ENCODE measurements at places on chromosomes 2 and 18.

DNA sequence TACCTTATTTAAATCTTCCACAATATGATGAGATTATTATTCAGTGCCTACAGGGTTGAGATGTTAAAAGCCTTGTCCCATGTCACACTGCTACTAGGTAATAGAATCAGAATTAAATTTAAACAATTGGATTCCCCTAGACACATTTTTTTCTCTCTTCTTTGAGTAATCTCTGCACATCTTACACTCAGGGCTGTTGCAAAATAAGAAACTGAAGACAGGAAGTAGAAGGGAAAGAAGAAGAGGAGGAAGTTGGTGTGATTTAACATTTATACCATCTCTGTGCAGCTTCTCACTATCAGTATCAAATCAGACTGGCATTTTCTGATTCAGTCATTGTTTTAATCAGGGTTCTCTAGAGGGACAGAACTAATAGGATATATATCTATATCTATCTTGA lies 677.6 kb downstream of the IRS1 start:
- no peak for DNase-seq

GRCh38 chr2:33782395-33783230 lies 183.5 kb upstream of the FAM98A start:
- DNase-seq, result no peak

- DNase-seq, result no peak
These were observed 23.2 kb downstream of the CTIF start for GRCh38 chr18:48562075-48562474.

DNA sequence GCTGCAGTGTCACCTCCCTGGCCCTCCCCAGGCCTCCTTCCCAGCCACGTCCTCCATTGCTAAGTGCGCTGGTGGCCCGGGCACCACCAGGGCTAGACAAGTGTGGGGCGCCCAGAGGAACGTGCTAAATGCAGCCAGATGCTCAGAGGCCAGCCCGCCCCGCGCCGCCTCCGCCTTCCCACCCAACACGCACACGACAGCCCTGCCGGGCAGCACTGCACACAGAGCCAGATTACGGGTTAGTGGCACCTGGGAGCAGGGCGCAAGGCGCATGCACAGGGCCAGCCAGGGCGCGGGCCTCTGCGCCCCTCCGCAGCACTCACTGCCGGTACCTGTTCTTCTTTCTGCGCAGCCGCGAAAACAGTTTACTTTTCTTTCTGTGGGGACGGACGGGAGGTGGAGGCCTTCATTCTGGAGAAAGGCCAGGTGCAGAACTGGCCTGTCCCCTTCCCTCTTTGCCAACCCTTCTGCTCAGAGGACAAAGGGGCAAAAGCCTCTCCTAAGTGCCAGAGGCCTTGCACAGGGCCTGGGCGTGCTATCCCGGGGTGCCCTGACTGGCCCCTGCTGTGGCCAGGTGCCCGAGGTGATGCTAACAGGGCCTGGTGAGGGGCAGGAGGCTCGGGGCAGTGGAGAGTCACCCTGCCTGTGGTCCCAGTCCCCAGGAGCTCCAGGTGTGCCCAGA lies 46.5 kb downstream of the BIN1 start:
- no peak for DNase-seq

GRCh38 chr2:65992198-65992554 lies 442.7 kb upstream of the MEIS1 start:
- no peak for DNase-seq

DNA sequence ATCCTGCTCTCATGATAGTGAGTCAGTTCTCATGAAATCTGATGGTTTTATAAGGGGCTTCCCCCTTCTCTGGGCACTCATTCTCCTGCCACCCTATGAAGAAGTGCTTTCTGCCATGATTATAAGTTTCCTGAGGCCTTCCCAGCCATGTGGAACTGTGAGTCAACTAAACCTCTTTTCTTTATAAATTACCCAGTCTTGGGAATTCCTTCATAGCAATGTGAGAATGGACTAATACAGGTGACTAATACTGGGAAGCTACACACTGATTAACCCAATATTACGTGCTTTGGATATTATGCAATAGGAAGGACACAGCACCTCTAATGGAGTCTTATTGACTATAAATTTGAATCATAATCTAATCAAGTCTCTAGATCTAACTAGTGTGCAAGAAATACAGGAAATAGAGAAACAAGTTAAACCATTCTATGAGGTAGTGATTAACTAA lies 107.2 kb upstream of the ETAA1 start:
- DNase-seq, result no peak

DNA sequence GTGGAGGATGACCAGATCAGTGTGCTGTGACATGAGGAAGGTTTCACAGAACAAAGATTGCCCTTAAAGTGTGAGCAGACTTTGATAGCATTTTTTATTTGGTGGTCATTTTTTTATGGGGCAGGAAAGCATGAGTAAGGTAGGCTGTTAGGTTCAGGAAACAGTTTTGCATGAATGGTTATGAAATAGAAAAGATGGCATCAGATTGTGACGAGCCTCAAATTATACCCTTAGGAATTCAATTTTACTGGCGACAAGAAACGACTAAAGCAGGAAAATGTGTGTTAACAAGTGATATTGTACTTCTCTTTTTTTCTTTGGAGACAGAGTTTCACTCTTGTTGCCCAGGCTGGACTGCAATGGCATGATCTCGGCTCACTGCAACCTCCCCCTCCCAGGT lies 44.7 kb downstream of the PIK3C3 start:
- DNase-seq, result no peak

DNA sequence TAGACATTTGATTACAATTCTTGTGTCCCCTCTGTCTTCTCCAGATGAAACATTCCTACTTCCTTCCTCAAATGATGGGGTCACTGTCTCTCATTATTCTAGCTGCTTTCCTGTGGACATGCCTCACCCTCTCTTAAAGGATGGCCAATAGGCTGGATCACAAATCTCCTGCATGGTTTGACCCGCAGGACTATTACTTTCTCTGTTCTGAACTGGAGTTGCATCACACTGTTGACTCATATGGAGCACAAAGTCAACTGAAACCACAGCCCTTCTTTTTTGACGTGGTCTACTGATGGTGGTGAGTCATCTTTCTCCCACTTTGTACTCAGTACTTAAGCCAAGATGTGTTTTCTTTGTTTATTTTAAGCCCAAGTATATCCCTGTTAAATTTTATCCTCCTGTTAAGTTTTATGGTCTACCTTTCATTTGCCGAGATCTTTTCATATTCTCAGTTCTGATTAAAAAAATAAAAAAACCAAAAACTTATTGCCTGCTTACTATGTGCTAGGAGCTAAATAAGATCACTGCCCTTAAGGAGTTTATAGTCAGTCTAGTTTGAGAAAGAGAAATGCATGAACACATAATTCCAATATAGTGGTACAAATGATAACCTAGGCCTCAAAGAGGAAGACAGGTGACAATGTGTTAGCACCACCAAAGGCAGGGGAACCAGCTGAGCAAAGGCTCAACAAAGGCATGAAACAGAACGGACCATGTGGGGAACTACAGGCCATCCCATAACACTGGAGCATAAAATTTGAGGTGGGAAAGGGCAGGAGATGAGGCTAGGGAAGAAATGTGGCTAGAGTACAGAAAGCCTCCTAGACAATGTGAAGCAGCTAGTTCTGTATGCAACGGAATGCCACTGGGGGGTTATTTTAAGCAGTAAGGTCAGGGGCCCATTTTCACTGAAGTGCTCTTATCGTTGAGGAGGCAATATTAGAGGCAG lies 67.6 kb upstream of the ZFP36L2 start:
- peak; percentile 53 for DNase-seq

- no peak for DNase-seq
These were observed 159.2 kb upstream of the SCN7A start for GRCh38 chr2:166653185-166653813.

DNA sequence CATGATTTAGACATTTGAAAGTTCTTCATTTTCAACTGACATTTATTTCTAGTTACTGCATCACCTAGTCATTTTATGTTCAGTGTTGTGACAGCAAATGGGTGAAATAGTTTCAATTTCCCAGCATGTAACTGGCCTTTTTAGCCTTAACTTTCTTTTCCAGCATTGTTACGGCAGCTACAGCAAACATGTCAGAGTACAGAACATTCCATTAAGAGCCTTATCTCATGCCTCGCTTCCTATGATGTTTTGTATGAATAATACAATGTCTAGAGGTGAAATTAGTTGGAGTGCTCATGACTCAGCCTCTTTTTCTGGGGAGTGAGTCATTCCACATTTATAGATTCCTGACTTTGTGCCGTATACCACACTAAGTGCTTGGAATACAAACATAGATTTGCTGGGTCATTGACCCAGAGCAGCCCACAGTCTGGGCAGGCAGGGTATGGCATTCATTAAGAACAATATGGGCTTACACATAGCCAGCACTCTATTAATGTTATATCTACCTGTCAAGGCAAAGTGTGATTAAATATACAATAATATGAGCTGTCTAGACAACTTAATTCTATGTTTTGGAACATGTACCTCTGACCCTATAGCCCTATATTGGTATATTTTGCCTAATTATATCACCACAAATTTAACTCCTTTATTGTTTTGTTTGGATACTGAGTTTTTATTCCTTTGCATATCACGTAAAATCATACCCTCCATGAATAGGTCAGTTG lies 72.2 kb downstream of the MAP2 start:
- no peak for DNase-seq

DNA sequence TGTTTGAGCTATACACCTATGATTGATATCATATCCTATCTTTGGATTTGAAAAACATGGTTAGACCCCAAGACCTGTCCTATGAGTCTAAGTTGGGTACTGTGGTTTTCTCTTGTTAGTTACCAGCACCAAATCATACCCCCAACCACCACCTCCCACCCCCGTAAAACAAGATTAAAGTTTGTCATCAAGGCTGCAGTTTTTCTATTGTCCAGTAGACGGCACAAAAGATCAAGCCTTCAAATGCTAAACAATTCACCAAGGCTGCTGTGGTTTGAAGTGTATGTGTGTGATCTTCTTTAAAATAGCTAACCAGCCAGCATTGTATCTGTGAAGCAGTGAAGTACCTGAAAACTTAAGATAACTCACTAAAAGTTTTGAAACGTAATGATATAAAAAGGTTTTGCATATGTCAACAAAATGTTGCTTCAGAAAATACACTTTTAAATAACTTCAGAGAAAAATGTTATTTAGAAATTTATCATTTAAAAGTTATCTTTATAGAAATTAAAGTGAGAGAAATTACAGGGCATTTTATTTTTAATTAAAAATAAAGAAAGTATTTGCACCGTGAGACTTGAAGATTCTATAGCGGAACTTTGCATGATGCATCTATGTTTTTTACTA lies 5.8 kb upstream of the MEIS1 start:
- DNase-seq, result peak; percentile 59

DNA sequence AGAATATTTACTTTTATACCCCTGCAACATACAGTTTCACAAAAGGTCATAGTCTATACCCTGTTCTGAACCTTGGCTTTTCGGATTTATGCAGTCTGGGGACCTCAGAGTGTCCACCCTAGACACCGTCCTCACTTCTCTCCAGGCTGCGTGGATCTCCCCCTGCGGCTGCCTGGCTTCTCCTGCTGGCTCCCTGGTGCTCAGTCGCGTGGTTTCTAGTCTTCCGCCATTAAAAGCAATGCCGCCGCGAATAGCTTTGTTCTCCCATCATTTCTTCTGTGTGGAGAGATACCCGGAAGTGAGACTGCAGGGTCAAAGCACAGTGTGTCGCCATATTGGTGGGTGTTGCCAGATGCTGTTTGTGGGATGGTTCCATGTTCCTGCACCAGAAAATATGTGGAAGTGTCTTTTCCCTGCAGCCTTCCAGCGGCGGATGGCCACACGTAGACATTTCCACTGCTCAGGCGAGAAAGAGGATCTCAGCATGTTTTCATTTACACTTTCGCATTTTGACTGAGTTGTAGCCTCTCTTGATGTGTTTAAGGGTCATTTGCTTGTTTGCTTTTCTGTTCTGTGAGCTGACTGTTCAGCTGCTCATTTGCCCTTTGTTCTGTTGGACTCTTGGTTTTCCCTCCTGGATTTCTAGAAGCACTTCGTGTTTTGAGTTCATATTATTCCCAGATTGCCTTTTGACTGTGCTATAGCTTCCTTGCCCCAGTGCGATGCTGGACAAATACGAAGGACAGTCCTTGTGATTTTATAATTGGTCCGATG lies 22.9 kb upstream of the ASB1 start:
- no peak for DNase-seq

DNA sequence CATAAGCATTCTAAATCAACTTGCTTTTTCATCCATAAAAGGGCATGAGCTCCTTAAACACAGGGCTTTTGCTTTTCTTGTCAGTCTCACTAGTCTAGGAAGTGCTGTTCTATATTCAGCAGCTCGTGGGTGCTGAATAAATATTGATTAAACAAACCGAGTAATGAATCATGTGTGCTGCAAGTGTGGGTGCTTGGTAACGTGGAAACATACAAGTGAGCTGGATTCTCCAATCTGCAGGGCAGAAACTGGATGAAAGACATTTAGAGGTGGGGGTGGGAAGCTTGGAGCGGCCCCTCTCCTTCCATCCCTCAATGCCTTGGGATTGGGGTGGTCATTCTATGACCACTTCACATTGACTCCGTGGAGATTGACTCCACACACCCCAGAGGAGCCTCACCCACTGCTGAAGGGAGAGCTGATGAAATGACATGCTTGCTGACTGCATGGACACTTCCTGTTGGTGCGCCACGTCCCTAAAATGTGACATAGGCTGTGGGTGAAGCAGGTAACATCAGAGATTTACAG lies 114.6 kb downstream of the DOCK10 start:
- no peak for DNase-seq

- DNase-seq, result peak; percentile 96
These were observed 265.7 kb downstream of the TCF4 start for GRCh38 chr18:55322178-55322735.

DNA sequence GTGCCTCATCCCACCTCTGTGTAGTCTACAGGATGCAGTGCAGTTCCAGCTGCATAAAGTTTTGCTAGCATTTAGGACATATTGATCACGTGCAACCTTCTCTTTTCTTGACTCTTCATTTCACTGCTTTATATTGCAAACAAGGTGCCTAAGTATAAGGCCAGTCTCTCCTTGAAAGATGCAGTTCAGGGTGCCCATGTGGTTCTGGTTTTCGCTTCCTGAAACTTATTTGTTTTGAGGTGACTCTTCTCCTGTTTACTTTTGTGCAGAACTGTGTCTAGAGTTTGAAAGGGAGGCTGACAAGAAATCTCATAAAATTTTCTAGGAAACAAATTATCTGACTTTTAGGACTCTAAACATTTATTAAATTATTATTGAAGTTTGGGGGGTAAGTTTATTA lies 189.9 kb downstream of the UBE2E3 start:
- peak; percentile 40 for DNase-seq

- DNase-seq, result no peak
These were observed 68.8 kb downstream of the DOK6 start for GRCh38 chr18:69469444-69469919.
